ENCODE measurements at places on chromosomes 2 and 18.

- DNase-seq: no peak
Observed at GRCh38 chr2:104851291-104852089, 2.4 kb upstream of the POU3F3 start.

DNA sequence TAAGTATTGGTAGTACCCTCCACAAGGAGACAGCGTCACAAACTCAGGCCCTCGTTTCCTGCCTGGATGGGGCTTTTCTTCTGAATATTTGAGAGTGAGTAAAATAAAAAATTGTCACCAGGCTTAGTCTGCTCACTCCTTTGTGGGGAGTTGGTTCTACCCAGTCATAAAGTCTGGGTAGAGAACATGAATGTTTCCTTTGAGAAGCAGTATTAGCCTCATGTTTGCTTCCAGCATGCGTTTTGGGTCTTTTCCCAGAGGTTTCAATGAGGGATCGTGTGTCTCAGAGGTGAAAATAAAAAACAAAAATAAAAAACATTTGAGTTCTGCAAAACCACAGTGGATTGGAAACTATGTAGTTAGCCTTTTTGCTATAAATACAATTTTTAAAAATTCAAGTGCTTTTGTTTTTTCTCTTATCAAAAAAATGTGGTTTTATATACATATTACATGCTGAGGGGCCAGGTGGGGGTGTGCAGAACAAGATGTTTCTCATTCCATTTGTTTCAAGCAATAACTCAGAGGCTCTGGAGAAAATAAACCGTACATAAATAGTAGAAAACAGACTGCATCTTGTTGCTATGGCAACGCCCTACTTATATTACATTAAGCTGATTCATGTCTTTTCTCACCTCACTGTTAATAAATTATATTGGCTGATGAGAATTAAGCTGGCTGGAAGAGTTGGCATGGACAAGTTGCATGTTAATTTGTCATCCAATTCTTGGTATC, 225.4 kb upstream of the FBXO11 start:
- no peak for DNase-seq

DNA sequence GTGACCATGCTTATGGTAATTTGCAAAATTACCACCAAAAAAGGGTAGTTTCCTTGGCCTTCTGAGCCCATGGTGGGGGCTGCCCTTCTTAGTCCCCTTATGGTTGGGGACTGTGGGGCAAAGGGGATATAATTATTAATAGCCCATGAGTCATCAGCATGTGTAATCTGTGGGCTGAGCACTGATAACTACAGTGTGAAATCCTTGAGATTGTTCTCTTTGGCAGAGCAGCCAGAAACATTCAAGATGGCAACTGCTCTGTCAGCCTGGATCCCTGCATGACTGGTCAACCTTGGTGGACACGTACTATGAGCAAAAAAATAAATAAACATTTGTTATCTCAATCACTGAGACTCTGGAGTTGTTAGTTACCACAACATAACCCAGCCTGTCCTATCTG, 61.3 kb downstream of the MGAT4A start:
- DNase-seq: no peak

DNA sequence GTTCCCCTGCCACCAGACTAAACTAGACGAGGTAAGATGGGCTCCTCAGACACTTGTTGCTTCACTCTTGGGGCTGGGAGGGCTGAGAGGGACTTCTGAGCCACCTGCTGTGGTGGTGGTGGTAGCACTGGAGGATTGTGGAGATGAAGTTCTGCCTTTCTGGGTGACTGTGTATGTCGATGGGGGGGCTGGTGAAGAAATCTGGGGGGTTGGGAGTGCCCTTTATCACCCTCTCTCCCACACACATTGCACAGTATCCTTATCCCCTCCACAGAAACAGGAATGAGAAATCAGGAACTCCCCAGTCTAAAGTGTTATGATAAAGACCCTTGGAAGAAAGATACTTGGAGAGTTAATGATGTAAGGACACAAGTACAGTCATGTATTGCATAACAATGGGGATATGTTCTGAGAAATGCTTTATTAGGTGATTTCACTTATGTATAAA, 38.5 kb downstream of the HK2 start:
- peak; percentile 95 for DNase-seq

- peak; percentile 68 for DNase-seq
Observed at GRCh38 chr2:127348426-127349000, 39.3 kb downstream of the MAP3K2 start.

DNA sequence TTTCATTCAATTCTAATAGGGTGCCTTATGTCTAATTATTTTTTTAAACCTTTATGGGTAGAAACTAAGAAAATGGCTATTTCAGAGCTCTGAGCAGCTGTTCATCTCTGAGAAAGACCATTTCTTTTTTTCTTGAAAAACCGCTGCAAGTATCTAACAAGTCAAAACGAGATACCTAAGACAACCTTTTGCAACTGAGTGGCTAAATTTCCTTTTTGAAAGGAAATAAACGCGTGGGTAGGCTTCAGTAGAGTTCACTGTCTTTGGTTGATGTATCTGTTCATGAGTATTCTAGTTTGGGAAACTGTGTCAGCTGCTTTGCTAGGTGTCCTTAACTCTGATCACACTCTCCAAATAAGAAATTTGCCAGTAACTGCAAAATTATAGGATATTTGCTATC, 104.3 kb upstream of the LINC00305 start:
- no peak for DNase-seq

DNA sequence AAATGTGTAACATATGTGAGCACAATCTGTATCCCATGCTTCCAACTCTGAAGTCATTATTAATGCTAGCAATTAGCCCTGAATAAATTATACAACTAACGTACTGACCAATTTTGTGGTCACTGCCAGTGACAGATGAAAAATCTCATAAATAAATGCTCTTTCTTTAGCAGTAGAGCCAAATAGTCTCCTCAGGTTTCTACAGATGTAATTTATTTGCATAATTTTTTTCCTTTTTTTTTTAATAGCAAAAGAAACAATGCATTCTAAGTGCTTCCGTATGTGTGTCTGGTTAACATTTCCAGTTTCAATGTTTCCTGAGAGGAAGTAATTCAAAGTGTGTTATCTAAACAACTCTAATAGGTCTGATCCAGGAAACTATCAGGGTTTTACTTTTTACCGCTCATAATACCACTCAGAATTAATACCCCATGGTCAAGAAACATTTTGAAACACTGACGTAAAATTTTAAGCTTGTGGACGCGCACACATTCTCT, 108.4 kb downstream of the MEP1B start:
- no peak for DNase-seq

DNA sequence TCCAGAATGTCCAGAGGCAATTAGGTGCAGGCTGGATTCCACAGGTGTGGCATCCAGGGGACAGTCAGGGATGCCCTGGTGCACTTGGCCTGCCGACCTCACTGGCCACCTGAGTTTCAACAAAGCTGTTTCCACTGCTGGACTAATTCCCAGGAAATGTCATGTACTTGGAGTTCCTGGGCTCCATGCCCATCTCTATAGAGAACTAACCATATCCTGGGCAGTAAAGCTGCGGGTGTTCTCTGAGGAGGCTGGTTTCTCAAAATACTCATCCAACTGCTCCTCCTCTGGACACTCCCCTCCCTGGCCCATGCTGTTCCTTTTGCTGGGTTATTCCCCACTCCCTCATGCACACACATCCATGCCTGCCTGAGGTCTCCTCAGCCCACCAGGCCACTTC, 161.9 kb upstream of the SKOR2 start:
- no peak for DNase-seq

DNA sequence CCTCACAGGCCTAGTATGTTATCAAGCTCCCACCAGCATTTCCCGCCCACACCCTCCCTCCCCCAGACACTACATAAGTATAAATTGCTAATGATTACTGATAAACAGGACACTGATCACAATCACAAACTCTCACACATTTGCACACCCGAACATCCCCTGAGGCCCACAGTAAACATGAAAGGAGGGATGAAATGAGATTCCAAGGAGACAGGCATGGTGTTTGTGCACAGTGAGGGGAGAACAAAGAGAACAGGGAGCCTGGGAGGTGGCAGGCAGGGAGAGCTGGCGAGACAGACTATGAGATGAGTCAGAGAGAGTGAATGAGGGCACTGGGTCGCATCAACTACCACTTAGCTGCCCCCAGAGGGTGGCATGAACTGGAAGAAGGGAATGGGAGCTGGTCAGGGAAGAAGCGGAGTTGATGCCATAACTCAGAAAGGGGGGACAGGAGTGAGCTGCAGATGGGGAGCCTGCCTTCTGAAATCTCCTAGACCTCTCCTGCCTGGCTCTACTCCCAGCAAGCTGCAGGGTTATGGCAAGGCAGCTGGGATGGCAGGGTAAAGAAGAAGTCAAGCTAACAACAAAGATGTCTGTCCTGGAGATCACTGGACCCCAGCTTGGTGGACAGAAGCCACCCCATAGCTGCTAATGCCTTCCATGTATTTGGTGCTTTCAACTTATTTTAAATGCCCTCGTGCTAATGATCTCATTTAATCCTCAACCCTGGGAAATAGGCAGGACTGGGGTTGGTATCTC, 5.1 kb downstream of the KIF3C start:
- DNase-seq: peak; percentile 18
